Hypothalamus (tissue), 51 donors: ENCODE measurements at places on chromosomes 13 and 19.

DNA sequence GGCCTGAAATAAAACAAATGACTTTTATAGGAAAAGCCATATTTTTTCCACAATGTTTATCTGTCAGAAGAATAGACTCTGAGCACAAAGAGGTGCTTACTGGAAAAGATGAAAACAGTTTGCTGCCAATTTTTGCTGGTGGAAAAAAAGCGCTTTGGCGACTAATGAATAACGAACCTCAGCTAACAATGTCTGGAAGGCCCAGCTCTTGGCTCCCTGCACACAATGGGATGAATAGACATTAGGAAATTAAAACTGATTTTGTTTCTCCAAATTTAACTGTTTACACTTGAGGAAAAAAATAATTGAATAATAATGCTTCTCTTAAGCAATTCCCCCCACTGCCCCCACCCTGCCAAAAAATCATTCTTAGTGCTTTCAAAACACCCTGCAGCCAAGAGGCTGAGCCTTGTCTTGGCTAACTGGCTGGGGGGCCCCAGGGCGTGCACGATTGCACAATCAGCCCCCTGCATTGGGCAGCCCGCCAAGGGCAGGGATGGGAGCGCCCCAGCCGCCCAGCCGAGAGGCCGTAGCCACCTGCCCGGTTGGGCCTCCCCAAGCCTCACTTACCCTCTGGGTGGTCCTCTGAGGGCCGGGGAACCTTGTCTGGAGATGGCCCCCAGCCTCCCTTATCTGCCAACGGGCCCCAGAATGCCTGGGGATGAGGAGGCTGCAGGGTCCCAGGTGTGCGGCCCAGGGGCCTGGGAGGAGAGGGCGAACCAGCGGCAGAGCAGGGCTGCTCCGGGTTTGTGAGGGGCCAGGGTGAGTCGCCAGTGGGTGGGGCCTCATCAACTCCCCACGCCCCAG is 16.8 kb downstream of the CEBPG start:
- no peak for DNase-seq

DNA sequence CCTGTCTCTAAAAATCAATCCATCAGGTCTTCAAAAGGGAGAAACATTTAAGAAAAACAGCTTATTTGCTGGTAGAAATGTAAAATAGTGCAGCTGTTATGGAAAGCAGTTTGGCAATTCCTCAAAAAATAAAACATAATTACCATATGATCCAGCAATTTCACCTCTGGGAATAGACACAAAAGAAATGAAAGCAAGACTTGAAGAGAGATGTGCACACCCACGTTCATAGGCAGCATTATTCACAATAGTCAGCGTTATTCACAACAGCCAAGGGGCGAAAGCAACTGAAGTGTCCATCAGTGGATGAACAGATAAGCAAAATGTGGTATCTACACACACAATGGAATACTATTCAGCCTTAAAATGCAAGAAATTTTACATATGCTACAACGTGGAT is 45.1 kb upstream of the DOCK9 start:
- no peak for DNase-seq

DNA sequence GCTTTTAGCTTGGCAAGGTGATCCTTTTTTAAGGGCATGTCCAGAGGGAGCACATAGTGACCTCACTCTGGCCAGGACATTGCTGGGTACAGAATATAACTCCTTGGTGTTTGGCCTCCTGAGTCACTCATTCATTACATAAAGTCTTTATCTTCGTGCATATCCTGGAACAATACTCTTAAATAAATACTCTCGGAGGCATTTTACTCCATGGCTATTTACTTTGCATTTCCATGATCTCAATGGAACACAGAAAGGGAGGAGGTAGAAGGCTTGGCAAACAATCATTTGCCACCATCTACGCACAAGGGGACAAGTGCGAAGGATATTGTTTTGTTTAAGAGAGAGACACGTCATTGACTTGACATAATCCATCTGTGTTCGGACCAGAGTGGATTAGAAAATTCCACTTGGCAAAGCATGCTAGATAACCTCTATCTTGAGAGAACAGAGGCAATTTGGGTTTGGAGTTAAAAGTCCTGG is 210.0 kb downstream of the IRS2 start:
- no peak for DNase-seq

GRCh38 chr13:43432958-43433357 is 353.8 kb downstream of the ENOX1 start:
- no peak for DNase-seq

- DNase-seq, result no peak
Observed at GRCh38 chr13:31380715-31381114, 180.9 kb downstream of the B3GLCT start.

DNA sequence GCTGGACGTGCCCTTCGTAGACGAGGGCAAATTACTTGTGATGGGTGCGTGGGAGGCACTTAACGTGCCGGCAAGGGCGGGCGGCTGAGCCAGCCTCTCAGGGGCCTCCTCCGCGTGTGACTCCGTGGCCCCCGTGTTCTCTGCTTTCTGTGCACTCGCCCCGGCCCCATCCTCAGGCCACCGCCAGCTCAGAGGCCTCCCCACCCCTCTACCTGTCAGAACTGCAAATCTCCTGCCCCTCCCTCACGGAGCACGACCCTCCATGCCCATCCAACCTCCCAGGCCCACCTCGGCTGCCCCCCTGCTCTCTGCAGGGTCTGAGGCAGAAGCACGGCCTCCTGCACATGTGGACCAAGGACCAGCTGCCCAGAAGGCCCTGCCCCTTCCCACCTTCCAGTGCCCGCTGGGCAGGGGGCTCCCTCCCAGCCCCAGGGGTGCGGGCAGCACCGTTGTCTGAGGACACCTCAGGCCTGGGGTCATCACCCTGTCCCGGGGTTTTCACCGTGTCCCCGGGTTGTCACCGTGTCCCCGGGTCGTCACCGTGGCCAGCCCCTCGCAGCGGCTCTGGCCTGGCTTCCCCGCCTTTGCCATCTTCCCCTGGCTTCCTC is 44.5 kb downstream of the TMEM255B start:
- no peak for DNase-seq

DNA sequence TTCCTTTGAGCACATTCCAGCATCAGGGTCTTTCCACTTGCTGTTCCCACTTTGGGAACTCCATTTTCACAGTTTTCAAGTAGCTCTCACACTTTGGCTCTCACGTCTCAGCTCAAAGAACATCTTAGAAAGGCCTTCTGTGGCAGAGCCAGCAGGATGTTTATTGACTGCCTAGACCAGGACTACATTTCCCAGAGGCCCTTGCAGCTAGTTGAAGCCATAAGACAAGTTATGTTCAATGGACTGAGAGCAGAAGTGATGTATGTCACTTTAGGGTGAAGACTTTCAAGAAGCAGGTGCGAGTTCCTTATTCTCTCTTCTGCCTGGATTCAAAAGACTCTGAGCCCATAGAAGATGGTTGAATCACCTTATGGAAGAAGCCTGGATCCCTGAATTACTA is 4.3 kb upstream of the HAUS5 start:
- DNase-seq, result no peak

- no peak for DNase-seq
Observed at GRCh38 chr19:41607668-41608067, 19.2 kb downstream of the CEACAM4 start.
